Activated CD4-positive, alpha-beta T cell treated with anti-CD3 and anti-CD28 coated beads, Interleukin-10, Interleukin-2, amounts not matched to agents 100 ng/mL and 50 ng/mL, durations not matched to agents 16 hours and 8 hours (primary cell): ENCODE measurements at places on chromosomes 12 and 14.
A peak's percentile ranks its signal among the peaks of the same experiment; 100 is the strongest.

- DNase-seq, result peak; percentile 15
Measured at GRCh38 chr14:103846543-103847450, 578 bp downstream of the PPP1R13B start.

- DNase-seq, result no peak
Measured at GRCh38 chr12:124881123-124881522, 17.5 kb upstream of the SCARB1 start.

- DNase-seq, result peak; percentile 11
Measured at GRCh38 chr14:75422169-75422568, 5.7 kb upstream of the JDP2 start.

- no peak for DNase-seq
Measured at GRCh38 chr12:108364879-108365278, 25.8 kb upstream of the CMKLR1 start.

GRCh38 chr12:111363578-111363977 is 5.3 kb downstream of the PHETA1 start:
- DNase-seq, result no peak

- DNase-seq, result no peak
Measured at GRCh38 chr14:99539491-99539890, 58.3 kb downstream of the CCNK start.

- DNase-seq, result no peak
Measured at GRCh38 chr12:132601171-132601883, 9.1 kb downstream of the LRCOL1 start.

GRCh38 chr12:85626001-85626783 is 210.0 kb downstream of the RASSF9 start:
- no peak for DNase-seq

DNA sequence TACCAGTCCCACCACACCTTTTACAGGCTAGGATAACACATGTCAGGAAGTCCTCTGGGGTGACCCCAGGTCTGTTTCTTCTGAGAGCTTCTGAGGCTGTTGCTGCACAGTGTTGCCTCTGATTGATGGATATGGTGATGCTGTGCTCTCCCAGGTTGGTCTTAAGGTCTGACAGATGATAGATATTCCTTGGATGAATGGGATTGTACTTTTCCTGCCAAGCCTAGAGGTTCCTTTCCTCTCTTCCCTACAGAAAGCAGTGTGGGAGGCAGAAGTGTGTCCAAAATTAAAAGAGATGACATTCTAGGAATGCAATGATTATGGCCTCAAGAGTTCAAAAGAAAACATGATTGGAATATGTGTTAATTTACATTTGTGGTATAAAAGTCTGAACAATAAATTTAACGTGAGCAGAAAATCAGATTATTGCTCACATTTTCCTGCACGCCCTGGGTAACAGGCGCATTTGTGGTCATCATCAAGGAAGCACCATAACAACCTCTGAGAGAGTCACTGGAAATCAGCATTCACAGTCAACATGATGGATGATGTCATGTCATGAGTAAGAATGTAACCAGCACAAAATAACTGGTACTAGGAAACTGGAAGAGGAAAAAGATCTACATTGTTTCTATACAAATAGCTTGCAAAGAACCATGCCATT is 73.7 kb downstream of the BBS10 start:
- peak; percentile 82 for DNase-seq

DNA sequence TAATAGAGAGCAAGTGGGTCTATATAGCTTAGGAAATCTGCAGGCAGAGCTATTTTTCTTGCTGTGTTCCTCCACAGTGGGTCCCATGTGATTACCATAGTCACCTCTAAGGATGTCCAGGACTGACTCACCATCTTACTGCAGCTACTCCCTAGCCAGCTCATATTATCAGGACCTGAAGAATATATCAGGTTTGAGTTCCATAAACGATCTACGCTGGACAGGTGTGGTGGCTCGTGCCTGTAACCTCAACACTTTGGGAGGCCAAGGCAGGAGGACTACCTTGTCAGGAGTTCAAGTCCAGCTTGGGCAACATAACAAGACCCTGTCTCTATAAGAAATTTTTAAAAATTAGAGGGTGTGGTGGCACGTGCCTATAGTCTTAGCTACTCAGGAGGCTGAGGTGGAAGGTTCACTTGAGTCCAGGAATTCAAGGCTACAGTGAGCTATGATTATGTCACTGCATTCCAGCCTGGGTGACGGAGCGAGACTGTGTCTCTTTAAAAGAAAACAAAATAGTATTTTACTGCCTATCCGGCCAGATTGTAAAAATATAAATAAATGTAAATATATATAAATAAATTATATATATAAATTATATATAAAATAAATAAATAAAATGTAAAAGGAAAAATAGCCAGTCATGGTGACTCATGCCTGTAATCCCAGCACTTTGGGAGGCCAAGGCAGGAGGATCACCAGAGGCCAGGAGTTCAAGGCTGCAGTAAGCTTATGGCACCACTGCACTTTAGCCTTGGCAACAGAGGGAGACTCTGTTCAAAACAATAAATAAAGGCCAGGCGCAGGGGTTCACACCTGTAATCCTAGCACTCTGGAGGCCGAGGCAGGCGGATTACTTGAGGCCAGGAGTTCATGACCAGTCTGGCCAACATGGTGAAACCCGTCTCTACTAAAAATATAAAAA is 6.9 kb upstream of the SPRYD4 start:
- no peak for DNase-seq

GRCh38 chr12:17358835-17359234 is 731.2 kb downstream of the RERGL start:
- no peak for DNase-seq

DNA sequence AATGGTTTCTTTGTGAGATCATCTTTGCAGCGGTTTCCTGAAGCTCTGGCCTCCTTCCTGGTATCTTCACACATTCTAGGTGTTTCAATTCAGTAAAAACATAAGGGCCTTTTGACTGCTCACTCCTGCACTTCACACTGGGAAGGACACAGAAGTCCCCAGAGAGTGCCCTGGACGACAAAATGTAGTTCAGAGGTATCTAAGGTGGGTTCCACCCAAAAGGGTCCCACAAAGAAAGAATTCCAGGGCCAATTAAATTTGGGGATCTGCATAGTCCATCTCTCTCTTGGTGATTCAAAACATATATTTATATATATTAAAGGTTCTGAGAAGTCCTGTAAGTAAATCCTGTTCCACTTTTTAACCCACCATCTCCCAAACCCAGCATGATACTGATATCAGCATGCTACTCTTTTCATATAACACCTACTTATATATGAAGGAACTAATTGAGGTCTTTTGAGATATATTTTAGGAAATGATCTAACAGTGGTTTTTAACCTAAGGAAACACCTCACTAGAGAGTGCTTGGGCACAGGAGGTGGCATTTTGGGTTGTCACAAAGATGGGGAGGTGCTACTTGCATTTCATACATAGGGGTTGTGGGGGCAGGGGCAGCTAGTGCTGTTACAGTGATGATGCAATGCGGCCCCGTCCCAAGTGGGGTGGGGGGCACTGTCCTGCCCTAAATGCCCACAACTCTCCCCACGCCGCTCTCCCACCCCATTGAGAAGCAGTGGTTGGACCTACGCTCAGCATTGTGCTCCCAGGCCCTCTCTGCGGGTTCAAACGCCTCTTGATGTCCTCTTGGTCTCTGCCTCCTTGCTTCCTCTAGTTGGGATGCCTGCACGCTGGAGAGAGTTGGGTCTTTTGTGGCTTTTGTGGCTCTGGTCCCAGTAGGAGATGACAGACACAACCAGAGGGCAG is 109.4 kb downstream of the ARF6 start:
- peak; percentile 96 for DNase-seq

- no peak for DNase-seq
Measured at GRCh38 chr12:111386885-111387284, 18.0 kb upstream of the PHETA1 start.
